ENCODE measurements at places on chromosomes 1 and 21. TPM values are rescaled to one million over a fixed set of nuclear protein-coding genes. Genes with fewer than 3 reads are reported as not detected.
A peak's percentile ranks its signal among the peaks of the same experiment; 100 is the strongest.

TDRD5 gene
- polyA plus RNA-seq, result 0.27 TPM

DNA sequence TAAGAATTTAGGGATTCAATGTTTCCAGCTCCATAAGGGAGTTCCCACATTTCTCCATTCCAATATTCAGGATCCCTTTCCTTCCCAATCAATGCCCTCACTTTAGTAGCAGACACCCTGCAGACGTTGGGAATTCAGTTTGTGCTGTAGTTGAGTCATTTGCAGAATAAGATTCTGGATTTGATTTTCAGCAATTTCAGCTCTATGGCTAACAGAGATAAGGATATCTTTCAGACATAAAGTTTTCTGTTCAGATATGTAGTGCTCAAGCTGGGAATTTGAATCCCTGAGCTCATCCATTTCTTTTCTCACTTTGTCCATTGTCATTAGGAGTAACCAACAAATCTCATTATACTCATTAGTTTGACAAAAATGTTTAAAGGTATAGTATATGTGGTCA lies 13.1 kb downstream of the MPZL1 start:
- DNase-seq, result no peak

DNA sequence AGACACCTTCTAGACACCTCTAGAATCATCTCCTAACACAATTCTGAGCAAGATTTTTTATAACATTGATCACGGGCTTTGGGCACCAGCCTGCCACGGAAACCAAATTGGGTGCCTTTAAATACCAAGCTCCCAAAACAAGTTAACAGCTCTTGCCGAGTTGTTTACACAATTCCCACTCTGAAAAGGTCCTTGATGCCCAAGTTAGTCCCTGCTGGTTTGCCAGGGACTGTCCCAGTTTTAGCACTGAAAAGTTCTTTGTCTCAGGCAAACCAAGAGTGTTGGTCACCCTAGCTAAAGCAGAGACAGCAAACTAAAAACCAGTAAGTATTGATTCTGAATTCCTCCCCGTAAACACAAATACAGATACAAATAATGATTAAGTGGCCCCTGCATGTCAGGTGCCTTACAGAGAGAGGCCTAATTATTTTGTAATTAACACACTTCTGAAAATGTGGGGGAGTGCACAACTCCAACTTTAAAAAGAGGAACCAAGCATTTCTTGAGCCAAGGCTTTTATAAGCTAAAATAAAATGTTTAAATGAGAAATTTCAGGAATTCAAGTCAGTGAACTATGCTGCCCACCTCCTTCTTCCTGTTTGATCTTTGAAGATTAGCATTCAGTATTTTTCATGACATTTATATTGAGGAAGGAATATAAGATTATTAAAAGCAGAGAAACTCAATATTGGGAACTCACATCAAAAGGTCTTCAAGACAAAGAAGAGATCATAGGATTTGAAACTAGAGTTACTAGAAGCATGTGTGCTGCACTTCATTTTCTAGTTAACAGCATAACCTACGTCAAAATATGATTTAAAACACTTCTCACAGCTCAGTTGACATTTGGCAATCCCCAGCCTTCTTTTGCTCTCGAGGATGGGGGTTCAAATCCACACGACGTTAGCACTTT lies 9.0 kb upstream of the UBE2U start:
- DNase-seq, result no peak

DNA sequence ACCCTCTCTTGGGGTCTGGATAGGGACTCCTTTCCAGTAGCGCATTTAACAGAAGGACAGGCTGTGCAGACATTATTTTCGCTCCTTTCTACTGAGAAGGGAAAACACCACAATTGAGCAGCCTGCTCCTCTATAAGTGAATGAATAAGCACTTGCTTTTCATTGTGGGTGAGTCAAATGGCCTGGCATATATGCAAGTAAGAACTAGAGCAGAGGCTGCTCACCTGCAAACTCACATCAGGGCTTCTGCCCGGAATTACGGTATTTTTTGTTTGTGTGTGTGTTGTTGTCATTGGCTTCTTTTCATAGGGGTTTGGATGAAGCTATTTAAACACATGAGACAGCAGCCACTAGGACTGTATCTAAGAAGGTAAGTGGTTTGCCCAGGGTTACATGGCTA lies 200.1 kb upstream of the CAMK1G start:
- DNase-seq, result no peak

RNF207 gene
- polyA plus RNA-seq, result 3.0 TPM

DNA sequence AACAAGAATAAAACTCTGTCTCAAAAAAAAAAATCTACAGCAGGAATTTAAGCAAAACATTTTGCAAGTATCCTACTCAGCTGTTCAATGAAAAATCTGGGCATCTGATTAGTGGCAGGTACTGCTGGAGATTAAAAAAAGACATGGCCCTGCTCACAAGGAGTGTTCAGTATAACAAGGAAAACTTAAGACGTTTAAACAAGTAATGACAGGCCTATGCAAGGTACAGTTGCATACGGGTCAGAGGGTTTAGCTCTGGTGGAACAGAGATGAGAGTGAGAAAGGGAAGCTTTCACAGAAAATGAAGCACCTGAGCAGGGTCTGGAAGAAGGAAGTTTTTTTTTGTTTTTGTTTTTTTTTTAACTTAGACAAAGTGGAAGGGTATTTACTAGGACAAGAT lies 23.0 kb downstream of the SNRNP40 start:
- no peak for DNase-seq

- DNase-seq, result no peak
These were observed 5.6 kb downstream of the SRM start for GRCh38 chr1:11054181-11054580.

MXRA8 gene
- polyA plus RNA-seq, result 40.3 TPM

TSPEAR gene
- polyA plus RNA-seq, result 0.13 TPM

CREB3L4 gene
- 17.6 TPM for polyA plus RNA-seq

DNA sequence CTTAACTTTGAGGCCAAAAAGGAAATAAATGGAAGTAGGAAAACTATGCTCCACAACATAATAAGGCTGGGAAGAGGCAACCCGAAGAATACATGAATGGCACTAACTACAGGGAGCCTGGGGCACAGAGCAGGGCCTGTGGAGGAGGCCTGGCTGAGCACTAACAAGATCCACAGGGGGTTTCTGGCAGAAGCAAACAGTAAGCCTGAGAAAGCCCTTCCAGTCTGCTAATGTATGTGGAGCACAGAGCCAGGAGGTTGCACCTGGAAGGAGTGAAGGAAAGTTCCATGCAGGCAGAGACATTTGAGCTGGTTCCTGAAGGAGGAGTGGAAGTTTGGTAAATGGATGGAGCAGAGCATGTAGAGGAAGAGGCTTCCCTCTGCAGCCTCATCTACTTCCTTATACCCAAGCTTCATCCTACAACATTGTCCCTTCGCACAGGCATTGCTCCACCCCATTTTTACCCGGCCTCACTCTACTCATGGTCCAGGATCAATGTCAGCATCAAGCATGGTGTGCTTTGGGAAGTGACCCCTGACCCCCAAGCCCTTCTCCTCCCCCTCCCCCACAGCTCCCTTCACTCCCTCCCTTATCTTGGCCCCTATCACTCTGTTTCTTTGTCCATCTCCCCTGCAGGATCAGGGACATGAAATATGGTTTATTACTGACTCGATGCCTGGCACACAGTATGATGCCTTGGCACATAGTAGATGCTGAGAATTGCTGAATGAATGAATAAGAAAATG lies 23.3 kb downstream of the SHISA4 start:
- no peak for DNase-seq

DNA sequence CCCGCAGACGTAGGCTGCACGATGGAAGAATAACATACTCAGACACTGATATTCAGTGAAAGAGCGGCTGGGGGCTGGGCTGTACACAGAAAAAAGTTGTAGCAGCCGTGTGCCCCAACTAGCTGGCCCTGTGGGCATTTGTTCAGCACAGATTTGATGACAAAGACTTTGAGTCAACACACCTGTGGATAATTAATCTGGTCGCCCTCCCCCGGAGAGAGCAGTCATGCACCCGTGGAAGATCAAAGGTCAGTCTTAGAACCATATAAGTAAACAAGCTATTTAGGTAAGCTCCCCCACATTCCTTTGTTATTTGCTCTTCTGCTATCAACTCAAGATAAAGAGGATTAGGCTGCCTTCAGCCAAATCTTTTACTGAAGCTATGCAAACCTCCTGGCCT lies 148.4 kb upstream of the HMCN1 start:
- DNase-seq, result no peak

FCAMR gene
- not detected for polyA plus RNA-seq

- no peak for DNase-seq
These were observed 45.6 kb downstream of the IRF2BP2 start for GRCh38 chr1:234564035-234565029.

GRCh38 chr1:110800079-110800478 lies 72.9 kb upstream of the CD53 start:
- no peak for DNase-seq

DNA sequence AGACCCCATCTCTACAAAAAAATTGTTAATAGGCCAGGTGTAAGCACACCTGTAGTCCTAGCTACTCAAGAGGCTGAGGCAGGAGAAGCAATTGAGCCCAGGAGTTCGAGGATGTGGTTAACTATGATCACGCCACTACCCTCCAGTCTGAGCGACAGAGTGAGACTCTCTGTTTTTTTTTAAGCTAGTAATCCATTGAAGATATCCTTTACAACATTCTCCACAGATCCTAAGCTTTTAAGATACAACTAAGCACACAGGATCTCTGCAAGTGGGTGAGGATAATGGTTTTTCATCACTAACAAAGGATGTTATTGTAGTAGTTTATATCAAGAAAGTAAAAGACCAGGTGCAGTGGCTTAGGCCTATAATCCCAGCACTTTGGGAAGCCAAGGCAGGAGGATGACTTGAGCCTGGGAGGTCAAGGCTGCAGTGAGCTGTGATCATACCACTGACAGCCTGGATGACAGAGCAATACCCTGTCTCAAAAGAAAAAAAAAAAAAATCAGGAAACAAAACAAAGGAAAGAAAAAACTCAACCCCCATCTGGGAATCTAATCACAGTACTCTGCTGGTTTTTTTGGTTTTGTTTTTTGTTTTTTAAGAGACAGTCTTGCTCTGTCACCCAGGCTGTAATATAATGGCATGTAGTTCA lies 166.1 kb downstream of the RERE start:
- DNase-seq, result no peak

GRCh38 chr1:43847290-43847689 lies 86.3 kb upstream of the ARTN start:
- no peak for DNase-seq

ICOSLG gene
- 0.42 TPM for polyA plus RNA-seq

CCDC30 gene
- polyA plus RNA-seq, result 4.3 TPM

DNA sequence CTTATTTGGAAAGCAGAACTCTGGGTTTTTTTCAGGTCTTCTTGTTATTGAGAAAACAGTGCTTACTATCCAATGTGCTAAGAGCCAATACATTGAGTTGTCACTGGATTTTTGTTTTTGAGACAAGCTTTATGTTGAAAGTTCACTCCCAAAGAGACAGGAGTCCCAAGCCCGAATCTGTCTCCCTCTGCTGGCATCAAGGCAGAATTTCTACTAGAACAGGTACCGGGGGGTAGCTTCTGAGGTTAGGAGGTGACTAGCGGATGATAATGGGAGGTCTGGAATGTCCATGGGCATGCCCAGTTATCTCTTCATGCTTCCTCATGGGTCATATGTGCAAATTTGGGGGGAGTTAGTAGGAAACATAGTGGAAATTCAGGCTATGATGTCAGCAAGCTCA lies 25.1 kb downstream of the ZNF124 start:
- DNase-seq, result no peak

EXTL1 gene
- polyA plus RNA-seq, result 0.47 TPM

- no peak for DNase-seq
These were observed 39.0 kb upstream of the PDE9A start for GRCh38 chr21:42614396-42614795.

GRCh38 chr1:113818578-113818977 lies 6.3 kb upstream of the RSBN1 start:
- no peak for DNase-seq

CHIA gene
- polyA plus RNA-seq, result 0.18 TPM

S100A9 gene
- polyA plus RNA-seq, result 57.8 TPM

DNA sequence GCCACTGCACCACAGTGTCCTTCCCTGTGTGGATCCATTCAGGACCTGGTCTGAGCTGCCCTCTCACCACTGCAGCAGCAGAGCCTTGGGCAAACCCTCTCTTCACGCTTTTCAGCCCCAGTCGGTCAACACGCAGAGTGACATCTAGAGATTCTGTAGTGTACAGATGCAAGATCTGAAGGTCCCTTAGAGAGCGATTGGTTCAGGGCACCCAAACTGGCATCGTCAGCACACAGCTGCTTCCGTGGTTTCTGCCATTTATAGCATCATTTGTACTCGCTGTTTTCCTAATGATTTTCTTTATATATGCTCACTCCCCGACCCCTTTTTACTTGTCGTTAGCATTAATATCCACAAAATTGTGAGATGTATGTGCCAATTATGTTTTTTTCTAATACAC lies 1.5 kb upstream of the ASCL5 start:
- DNase-seq, result no peak

DNA sequence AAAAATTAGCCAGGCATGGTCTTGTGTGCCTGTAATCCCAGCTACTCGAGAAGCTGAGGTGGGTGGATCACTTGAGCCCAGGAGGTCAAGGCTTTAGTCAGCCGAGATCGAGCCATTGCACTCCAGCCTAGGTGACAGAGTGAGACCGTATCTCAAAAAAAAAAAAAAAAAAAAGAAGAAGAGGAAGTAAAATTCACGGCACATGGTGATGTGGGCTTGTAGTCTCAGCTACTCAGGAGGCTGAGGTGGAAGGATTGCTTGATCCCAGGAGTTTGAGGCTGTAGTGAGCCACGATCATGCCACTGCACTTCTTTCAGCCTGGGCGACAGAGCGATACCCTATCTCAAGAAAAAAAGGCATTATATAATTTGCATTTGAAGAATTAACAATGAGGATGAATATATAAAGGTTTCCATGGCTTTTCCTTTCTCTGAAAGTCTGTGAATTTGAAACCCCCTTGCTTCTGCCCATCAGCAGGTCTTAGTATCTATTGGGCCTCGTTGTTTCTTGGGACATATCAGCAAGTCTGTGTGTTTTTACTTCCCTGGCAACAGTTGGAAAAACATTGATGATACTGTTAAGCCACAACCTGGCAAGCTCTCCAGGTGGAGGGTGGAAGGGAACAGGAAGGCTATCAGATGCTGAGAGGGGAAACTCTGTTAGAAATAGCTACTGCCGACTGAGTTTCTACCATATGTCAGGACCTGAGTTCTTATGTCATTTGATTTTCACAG lies 4.6 kb upstream of the PLA2G2D start:
- DNase-seq, result no peak

GRCh38 chr1:161001525-161001924 lies 19.4 kb downstream of the F11R start:
- no peak for DNase-seq

- peak; percentile 70 for DNase-seq
These were observed 3.4 kb upstream of the TRIM11 start for GRCh38 chr1:228410015-228410414.

AMY1A gene
- not detected for polyA plus RNA-seq

DNA sequence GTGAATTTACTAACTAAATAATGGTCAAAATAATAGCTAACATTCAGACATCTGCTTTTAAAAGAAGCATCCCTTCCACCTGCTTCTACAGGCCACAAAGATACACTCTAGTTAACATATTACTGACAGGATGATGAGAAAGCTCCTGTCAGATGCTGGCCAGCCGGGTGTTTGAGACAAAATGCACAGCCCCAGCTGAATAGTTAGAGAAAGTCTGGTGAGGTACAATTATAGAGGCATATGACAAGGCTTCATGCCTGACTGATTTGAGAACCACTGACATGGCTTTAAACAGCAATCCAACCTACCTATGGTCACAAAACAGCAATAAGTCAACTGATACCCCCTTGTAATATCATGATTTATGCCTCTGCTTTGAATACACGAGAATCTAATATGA lies 137.0 kb downstream of the DENND1B start:
- no peak for DNase-seq
